Ureter (tissue), 1 donor: ENCODE measurements at places on chromosomes 16 and 17.
A peak's percentile ranks its signal among the peaks of the same experiment; 100 is the strongest.

GRCh38 chr16:61233713-61234112, 802.5 kb downstream of the CDH8 start:
- no peak for DNase-seq

DNA sequence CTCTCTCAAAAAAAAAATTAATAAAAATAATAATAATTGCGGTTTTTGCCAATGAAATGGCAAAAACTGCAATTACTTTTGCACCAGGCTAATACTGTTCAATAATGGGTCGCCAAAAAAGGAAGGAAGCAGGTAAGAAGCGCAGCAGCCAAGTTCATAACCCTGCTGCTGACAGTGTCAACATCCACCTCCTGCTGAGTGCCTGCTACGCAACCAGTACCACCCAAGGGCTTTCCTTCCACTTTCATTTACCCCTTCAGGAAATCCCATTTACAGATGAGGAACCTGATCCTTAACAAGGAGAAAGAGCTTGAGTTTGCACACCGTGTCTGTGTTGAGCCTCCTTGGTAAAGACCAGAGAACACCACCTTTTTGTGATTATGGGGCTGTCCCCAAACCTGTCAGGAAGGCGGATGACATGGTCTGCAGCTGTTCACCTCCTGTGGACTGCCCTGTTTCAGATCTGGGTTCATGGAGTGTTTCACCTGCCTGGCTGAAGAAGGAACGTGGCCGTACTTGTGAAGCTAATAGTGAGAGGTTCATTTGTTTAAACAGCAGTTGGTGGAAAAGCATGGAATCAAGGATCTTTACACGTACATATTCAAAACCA, 378.0 kb downstream of the SLC39A11 start:
- no peak for DNase-seq

- peak; percentile 1 for DNase-seq
These were observed 265.4 kb upstream of the FOXF1 start for GRCh38 chr16:86244936-86245335.

- no peak for DNase-seq
These were observed 69.3 kb downstream of the ABR start for GRCh38 chr17:1110541-1110861.

GRCh38 chr16:85126705-85127378, 14.6 kb upstream of the CIBAR2 start:
- DNase-seq: no peak

DNA sequence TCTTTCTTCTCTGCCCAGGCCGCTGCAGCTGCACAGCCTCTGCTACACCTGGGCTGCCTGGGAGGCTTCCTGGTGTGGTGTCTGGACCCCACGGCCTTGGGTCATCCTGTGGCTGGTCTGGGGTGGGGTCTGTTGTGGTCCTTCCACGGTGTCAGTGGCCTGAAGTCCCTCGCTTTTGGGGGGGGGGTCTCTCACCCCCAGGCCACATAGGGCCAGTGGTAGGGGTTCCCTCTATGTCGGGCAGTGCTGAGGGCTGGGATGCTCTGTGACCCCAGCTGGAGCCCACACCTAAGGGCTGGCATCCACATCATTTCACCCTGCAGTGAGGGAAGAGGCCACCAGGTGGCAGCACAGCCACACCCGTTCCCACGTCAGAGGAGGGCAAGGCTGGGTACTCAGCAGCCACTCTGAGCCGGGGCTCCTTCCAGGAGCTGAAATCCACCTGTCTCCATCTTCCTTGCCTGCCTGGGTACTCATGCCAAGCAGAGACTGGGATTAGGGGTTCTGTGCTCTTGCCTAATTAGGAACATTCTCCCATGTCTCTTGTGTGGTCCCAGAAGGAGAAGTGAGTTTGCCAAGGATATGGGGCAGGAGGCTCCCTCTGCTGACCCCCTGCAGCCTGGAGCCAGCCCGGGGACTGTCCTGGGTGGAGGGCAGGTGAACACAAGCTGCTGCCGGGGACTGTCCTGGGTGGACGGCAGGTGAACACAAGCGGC, 13.0 kb downstream of the ENGASE start:
- peak; percentile 79 for DNase-seq

GRCh38 chr17:80426671-80427326, 11.8 kb downstream of the ENDOV start:
- peak; percentile 79 for DNase-seq
